ENCODE measurements at places on chromosomes 12 and 14.

DNA sequence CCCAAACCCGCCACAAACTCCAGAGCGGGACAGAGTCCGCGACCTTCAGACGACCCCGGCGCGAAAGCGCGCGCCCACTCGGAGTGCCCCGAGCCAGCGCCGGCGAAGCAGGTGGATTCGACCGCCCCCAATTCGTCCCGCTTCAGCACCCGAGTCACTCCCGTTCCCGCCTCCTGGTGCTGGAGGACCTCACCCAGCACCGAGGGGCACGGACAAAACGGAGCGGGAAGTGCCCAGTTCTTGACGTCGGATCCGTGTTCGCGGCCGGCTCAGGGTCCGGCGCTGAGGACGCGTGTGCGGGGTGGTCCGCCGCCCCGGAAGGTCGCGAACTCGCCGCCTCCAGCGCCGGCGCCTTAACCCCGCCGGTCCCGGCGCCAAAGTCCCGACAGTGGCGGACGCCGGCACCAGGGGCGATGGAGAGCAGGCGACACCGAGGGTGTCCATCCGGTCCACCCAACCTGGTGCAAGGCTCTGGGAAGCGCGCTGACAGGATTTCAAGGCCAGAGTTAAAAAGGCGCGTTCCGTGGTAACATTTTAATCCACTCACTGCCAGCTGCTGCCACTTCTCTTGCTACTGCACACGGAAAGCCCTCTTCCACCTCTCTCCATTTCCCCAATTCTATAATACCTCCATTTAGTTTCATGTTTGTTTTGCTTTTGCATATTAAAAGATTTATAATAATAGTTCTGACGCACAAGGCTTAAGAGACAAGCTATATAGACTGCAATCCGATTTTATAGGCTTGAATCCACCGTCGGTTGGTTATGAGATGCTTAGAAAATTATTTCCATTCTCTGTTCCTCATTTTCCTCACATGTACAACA lies 240.0 kb upstream of the CPNE8 start:
- no peak for DNase-seq

DNA sequence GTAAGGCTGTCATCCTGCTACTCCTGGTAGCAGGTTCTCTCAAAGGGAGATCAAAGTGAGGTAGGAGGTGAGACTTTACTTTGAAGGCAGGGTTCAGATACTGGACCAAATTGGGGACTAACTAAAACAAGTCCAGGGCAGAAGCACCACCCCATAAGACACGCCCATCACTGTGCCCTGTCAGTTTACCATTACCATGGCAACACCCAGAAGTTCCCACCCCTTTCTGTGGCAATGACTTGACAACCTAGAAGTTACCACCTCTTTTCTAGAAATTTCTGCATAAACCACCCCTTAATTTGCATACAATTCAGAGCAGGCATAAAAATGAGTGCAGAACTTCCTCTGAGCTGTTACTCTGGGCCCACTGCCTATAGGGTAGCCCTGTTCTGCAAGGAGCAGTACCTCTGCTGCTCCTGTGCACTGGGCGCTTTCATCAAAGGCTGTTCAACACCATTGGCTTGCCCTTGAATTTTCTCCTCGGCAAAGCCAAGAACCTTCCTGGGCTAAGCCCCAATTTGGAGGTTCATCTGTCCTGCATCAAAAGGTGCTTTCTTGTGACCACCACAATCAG lies 64.8 kb upstream of the MAX start:
- no peak for DNase-seq

DNA sequence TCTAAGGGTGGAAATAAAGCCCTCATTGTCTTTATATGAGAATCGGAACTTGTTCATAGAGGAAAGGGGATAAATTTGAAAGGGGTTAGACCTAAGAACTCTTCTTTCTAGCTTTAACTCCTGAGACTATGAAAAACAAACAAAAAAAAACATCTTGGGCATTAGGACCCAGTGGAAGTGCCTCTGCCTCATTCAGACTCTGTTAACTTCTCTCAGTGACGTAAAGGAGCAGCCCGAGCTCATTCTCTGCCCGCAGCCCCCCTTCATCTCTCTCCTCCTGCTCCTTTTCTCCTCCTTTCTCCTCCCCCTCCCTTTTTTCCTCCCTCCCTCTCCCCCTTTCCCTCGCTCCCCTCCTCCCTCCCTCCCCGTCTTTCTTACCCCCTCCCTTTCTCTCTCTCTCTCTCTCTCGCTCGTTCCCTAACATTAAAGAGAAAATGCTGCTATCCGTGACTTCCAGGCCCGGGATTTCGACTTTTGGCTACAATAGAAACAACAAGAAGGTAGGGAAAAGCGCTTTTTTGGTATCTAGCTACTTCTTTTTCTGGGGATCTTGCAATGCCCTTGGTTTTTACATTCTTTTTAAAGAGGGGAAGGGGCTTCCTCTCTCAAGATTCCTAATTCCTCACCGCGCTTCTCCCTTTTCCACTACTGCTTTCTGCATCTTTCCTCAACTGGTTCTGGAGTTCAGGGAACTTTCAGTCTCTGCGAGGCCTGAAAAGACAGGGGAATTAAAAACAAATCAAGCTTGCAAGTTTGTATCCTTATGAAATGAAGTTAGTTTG lies at the start of gene RBMS2:
TSS of gene RBMS2 (plus strand) at position 231 of the 782 bp plus-strand sequence. CDS start at position 435, 204 bp downstream.
- DNase-seq, result peak; percentile 63

DNA sequence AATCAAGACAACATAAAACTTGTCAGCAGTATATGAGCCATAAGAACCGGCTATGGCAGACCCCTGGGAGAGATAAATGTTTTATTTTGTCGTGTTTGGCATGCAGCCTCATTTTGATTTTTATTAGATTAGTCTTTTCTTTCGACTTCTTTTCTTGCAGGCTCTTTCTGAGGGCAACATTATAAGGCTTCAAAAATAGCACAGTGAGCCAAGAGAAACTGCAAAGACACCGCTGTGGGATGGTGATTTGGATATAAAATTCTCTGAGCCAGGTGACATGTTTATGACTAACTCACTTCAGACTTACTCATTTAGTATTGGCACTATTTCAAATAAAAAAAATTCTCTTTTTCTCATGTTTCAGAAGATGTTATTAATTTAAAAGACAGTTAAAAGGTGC lies 96.8 kb upstream of the PKP2 start:
- no peak for DNase-seq

DNA sequence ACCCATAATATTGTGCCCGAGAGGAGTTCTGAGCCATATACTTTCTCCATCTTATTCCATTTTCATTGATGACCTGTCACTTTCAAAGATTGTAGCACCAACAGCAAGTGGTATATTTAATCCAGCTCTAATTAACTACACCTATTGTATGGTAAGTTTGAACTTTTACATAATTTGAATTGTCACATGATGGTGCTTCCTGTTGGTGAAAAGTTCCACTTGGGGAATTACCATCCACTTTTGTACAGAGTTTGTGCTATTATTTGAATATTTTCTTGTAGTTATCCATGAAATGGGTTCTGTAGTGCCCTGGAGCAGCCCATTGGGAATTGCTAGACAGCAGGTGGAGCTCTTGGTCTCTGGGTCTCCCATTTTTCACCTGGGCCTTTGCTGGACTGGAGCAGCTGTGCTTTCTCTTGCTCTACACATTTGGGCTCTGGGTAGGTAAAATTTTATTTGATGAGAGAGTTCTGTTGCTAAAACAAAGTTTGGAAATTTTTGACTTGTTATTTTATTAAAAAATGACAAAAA lies 3.0 kb downstream of the SMCO3 start:
- no peak for DNase-seq

GRCh38 chr14:58002618-58003017 lies 136.7 kb upstream of the SLC35F4 start:
- no peak for DNase-seq

DNA sequence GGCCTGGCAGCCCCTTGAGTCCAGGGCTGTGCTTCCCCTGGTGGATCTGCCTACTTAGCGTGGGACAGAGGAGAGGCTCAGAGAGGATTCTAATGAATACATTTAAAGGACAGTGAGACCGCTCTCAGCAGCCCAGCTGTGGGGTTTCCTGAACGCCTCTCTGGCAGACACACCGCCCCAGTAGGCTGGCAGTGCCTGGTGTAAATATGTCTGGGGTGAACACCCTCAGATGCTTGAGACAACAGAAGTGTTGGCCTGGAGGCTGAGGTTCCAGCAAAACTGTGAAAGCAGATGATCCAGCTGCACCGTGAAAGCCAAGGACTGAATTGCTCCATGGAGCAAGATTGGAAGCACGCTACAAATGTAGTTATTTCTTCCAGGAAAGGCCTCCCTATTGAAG lies 55.1 kb downstream of the LRRC74A start:
- DNase-seq, result no peak

- DNase-seq, result no peak
These were observed at the start of gene MGP for GRCh38 chr12:14885718-14886221. Gene MGP (minus strand): TSS chr12:14885854. CDS start chr12:14885791, 63 bp downstream.

- DNase-seq, result no peak
These were observed 303.0 kb downstream of the NUAK1 start for GRCh38 chr12:105835580-105836241.

DNA sequence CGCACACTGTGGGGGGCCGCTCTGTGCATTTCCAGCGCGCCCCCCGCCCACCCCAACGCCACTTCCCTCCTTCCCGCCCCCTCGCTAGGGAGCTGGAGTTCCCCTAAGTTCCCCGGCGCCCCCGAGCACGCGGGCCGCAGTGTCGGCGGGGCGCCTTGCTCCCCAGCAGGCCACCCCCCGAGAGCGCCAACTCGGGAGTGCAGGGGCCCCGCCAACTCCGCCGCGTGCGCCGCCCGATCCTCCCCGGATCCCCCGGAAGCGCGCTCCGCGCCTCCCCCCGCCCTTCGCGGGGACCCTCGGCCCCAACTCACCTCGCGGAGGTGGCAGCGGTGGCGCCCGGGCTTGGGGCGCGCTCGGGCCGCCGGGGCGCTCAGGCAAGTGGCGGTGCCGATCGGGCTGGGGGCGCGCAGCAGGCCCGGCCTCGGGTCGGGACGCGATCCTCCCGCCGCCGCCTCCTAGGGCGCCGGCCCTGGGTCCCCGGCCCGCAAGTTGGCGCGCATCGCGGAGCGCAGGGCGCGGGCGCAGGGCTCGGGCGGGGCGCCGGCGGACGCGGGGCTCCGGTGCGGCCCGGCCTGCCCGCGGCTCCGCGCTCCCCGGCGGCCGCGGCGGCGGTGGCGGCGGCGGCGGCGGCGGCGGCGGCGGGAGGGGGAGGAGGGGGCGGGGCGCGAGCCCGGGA lies at the start of gene NCOR2:
TSS of gene NCOR2 (minus strand) at position 616 of the 676 bp plus-strand sequence. CDS start 72,361 bp downstream, outside the sequence.
- DNase-seq, result no peak

DNA sequence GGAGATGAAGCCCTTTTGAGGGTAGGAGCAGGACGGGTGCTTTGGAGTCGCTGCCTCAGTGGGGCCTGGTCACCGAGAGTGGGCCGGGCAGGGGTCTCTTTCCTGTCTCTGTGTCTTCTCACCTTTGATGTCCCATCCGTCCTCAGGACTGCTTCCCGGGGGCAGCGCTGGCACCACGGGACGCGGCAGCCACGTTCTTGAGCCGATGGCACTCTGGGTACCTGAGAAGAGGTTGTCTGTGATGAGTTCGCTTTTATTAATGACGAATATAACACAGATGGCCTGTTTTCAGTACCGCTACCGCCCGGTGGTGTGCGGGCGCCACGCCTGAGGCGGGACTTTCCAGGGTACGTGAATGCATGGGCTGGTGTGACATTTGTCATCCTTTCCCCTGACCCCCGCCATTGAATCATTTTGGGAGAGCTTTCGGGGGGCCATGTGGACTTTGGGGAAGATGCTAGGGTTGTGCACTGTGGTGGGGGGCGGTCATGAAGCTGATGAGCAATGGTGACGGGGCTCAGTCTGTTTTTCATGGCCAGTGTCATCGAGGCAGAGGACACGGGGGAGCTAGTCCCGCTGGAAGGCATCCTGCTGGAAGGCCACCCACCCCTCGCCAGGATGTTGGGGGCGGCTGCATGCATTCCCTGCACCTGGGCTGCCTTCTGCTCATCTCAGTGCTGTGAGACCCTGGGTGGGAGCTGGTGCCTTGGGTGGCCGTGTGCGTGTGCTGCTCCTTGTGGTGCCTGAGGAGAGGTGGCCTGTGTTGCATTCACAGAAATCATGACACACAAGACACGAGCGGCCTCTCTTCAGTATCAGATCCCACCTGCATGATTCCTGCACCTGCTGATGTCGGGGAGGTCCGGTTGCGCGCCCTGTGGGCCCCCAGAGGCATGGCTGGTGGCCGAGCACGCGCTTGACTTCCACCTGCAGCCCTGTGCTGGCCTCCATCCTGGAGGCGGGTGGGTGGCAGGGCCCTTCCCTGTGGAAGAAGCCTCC lies 162.5 kb upstream of the RTL1 start:
- no peak for DNase-seq

Measured in AG04449 (cell line).